ENCODE measurements at places on chromosomes 5 and 9.

GRCh38 chr5:117242028-117242427, 667.4 kb upstream of the SEMA6A start:
- no peak for DNase-seq

GRCh38 chr9:27671636-27672035, 98.4 kb upstream of the C9orf72 start:
- DNase-seq = no peak

GRCh38 chr9:81847181-81847915, 80.9 kb upstream of the SPATA31D4 start:
- no peak for DNase-seq

- no peak for DNase-seq
Observed at GRCh38 chr9:115494393-115494792, 376.4 kb upstream of the TNC start.

- DNase-seq = peak; percentile 40
Observed at GRCh38 chr5:9468060-9468388, 77.9 kb downstream of the SEMA5A start.

DNA sequence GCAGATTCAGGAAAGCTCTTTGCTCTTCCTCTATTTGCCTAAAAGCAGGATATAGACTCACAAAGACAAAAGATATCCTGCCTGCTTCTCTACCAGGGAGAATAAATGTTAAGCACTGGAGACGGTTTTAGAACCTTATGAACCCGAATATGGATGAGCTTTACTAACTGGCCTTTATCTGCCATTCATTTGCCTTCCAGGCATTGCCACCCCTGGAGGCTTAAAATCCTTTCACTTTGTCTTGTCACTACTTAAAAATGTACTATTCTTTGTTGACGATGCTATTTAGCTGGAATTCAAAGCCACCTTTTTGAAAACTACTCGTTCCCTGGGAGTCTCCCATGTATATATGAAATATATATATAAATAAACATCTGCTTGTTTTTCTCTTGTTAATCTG, 23.2 kb upstream of the LVRN start:
- DNase-seq = no peak

DNA sequence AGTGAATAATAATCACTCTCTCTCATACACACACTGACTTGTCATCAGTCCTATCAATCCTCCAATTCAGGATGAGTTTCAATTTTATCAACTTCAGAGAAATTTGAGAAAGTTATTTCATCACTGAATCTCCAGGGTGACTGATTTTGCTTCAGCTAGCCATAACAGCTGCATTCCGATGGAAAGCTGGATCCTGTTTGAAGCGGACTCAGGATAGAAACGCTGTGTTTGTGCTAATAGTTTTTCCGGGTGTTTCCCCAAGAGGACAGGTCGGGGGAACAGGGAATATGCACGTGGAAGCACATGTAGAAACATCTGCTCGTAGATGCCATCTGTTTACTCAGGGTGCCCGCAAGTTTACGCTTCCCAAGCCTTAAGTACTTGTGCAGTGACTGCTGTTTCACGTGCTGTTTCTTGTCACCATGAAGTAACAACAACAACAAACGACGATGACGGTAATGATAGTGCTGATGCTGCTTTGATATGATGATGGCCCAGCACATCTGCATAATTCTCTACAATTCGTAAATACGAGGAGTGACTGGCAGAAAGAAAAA, 263.7 kb upstream of the DAPK1 start:
- no peak for DNase-seq

DNA sequence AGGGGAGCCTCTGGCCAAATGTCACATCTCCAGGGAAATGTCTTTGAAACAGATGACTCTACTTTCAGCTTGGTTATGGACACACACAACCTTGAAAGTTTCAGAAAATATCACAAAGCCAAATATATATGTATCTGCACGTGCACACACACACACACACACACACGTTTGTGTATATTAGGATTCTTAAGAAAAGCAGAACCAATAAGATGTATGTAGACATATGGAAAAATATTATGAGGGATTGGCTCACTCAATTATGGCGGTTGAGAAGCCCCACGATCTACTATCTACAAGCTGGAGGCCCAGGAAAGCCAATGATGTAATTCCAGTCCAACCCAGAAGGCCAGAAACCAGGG, 194.9 kb downstream of the PALM2AKAP2 start:
- DNase-seq = no peak

DNA sequence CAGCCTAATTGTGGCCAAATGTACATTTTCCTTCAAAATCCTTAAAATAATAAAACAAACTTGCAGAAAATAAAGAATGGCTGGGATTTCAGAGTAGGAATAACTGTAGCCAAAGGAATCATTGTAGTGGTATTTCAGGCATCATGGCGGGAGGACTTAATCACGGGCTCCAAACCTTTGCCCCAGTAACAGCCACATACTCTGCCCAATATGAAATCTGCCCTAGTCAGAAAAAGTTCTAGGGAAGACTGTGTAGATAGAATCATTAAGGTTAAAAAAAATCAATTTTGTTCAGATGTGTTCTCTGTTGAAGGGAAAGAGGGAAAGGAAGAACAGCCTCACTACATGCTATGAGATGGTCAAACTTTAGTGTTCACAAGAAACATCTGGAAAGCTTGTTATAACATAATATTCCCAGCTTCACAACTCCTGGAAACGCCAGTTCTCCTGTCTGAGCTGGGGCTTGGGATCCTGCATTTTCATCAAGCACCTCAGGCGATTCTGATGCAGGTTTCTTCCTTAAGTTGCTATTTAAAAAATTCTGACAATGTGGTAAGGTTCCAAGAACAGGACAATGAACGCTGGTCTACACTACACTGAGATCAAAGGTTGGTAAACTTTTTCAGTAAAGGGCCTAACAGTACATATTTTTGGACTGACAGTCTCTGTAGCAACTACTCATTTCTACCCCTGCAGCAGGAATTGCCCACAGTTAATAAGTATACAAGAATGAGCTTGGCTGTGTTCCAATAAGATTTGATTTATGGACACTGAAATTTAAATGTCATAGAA, 87.9 kb downstream of the CEMIP2 start:
- DNase-seq = no peak

DNA sequence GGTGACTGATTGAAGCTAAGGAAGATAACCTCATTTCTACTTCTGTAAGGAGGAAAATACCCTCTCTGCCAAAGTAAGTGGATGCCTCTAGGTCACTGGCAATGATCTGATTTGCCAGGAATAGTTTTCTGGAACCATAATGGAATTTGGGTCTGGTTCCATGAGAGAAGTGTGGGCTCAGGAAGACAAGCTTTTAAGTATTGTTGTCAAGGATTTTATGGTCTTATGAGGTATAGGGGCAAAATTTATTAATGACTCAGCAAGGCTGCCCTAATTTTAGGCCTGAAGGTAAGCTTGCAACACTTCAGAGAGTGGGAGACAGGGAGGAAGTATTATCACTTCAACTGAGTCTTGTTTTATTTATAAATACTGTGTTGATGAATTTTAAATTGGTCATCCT, 322.6 kb upstream of the ACTBL2 start:
- DNase-seq = no peak

GRCh38 chr5:145506185-145506850, 328.8 kb downstream of the PRELID2 start:
- DNase-seq = no peak

DNA sequence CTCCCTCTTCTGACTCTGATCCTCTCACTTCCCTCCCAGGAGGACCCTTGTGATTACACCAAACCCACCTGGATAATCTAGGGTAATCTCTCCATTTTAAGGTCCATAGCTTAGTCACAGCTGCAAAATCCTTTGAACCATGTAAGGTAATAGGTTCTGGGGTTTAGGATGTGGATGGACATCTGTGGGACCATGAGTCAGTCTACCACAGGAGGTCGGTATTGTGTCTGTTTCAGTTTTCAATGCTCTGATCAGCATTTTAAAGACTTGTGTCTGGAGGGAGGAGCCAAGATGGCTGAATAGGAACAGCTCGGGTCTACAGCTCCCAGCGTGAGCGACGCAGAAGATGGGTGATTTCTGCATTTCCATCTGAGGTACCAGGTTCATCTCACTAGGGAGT, 112.6 kb downstream of the CAVIN4 start:
- DNase-seq = no peak

- DNase-seq = no peak
Observed at GRCh38 chr5:122484103-122484502, 172.1 kb downstream of the SNCAIP start.

- no peak for DNase-seq
Observed at GRCh38 chr5:118722122-118723020, 266.0 kb downstream of the DTWD2 start.

DNA sequence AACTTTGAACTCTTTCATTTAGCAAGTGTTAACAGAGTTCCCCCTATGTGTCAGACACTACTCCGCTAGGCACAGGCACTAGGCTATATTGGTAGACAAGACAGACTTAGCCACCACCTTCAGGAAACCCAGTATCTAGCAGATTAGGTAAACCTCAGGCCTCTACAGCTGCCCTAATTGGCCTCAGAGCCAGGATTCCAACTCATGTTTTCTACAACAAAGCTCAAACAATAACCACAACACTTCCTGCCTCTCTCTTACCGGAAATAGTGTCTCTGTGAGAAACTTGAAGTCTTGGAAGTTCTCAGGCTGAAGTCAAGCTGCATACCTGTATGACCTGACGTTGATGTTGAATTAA, 116.6 kb upstream of the SLC44A1 start:
- no peak for DNase-seq
